ENCODE measurements at places on chromosomes 3 and 15.

- no peaks in the 10 kb centered on the region for H3K4me1 ChIP-seq
- DNase-seq = no peak
These were observed 64.0 kb upstream of the TTBK2 start for GRCh38 chr15:42984493-42985034.

DNA sequence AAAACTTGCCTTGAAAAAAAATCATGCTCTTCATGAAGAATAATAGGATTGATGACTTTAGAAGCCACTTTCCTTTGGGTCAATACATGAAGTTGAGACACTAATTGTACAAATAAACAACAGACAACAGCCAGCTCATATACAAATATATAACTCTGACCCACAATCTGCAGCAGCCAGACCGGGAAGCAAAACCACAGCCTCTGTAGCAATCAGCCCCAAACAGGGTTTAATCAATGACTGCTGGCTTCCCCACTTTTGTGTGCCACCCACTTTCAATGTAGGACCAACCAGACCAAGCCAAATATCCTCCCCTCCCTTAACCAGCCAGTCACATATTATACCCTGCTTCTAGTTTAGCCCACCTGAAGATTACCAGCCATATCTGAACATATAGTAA is 39.0 kb downstream of the IFT57 start:
- DNase-seq = no peak
- H3K4me1 ChIP-seq = peaks cover 13% of the 10 kb centered on the region
- H3K27me3 ChIP-seq = no peaks in the 10 kb centered on the region
- no peak overlapping the region for H3K4me3 ChIP-seq

- H3K27me3 ChIP-seq = no peaks in the 10 kb centered on the region
- H3K27ac ChIP-seq = no peak overlapping the region
- no peak for DNase-seq
- peaks cover 5% of the 10 kb centered on the region for H3K4me1 ChIP-seq
- H3K4me3 ChIP-seq = no peak overlapping the region
- H3K36me3 ChIP-seq = no peaks in the 10 kb centered on the region
These were observed 26.6 kb downstream of the NEK11 start for GRCh38 chr3:131053043-131053859.

DNA sequence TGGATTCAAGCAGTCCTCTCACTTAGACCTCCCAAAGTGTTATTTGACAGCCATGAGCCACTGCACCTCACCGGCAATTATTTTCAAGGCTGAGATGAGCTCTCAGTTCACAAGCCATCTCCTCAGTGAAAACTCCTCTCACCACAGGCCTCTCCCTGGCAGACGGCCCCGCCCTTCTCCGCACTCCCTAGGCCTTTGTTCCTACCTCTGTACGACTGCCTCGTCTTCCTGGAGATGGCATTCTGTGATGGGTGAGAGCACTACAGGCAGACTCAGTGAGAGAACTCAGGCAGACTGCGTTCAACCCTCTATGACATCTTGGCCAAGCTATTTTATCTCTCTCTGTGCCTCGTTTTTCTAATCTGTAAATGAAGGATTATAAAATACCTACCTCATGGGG is 67.0 kb upstream of the TPM1 start:
- no peak for DNase-seq
- H3K4me3 ChIP-seq = no peak overlapping the region

- H3K36me3 ChIP-seq = no peaks in the 10 kb centered on the region
- H3K4me1 ChIP-seq = no peaks in the 10 kb centered on the region
- no peak overlapping the region for H3K4me3 ChIP-seq
- no peaks in the 10 kb centered on the region for H3K27me3 ChIP-seq
- no peak for DNase-seq
- H3K27ac ChIP-seq = no peak overlapping the region
These were observed 17.5 kb downstream of the VGLL3 start for GRCh38 chr3:86973440-86973839.

- DNase-seq = no peak
These were observed 38.6 kb downstream of the VIPR1 start for GRCh38 chr3:42541079-42541478.

- peaks cover 26% of the 10 kb centered on the region for H3K27me3 ChIP-seq
- no peak overlapping the region for H3K27ac ChIP-seq
- no peak overlapping the region for H3K4me3 ChIP-seq
- H3K4me1 ChIP-seq = peaks cover 4% of the 10 kb centered on the region
- peaks cover 4% of the 10 kb centered on the region for H3K36me3 ChIP-seq
These were observed 5.5 kb upstream of the CD200 start for GRCh38 chr3:112327371-112327951.

GRCh38 chr3:185199206-185199605 is 46.3 kb upstream of the C3orf70 start:
- H3K4me1 ChIP-seq = no peaks in the 10 kb centered on the region
- DNase-seq = no peak
- no peaks in the 10 kb centered on the region for H3K27me3 ChIP-seq
- no peak overlapping the region for H3K4me3 ChIP-seq

- H3K27me3 ChIP-seq = no peaks in the 10 kb centered on the region
- H3K36me3 ChIP-seq = no peaks in the 10 kb centered on the region
- peaks cover 23% of the 10 kb centered on the region for H3K4me1 ChIP-seq
- H3K4me3 ChIP-seq = no peak overlapping the region
- H3K27ac ChIP-seq = no peak overlapping the region
- no peak for DNase-seq
These were observed 54.4 kb downstream of the ACAP2 start for GRCh38 chr3:195388380-195388779.

DNA sequence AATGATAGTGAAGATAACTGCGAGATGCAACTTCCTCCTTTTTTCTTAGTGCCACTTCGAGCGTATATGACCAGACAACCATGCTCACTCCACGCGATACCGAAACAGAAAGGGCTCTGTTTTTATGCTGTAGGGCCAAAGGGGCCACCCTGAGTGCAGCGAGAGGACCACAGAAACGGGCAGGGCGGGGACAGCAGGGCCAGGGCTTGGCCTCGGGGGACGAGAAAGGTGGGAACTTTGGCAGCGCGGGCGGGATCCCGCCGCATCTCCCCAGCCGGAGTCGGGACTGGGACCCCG is 483 bp downstream of the VPS13C start:
- peak overlapping the region; percentile 98 for H3K27ac ChIP-seq
- DNase-seq = peak; percentile 42
- H3K4me1 ChIP-seq = peaks cover 36% of the 10 kb centered on the region
- peaks cover 5% of the 10 kb centered on the region for H3K36me3 ChIP-seq

DNA sequence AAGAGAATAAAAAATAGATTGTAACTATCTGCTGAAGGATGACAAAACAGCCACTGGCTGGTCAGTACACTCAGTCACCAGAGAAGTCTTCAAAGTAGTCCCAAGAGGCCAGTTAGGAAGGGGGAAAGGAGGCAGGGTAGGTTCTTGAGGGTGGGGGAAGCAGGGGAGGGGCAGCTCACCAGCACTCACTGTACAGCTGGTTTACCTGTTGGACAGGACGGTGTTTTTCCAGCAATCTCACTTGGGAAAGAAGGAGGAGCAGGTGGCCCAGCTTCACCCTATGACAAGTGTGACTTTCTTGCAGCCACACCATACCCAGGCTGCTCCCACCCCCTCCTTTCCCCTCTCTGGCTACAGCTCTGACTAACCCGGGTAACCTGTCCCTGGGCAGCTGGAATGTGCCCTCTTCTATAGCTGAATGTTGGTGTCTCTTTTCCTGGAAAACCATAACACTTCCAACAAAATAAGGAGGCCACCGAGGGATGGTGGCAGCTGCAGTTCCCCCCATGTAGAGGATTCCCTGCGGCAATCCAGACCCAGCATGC is 203.4 kb upstream of the NSMCE3 start:
- H3K4me3 ChIP-seq = no peak overlapping the region
- H3K27ac ChIP-seq = no peak overlapping the region
- H3K4me1 ChIP-seq = no peaks in the 10 kb centered on the region
- H3K36me3 ChIP-seq = no peaks in the 10 kb centered on the region
- H3K27me3 ChIP-seq = peaks cover 5% of the 10 kb centered on the region

DNA sequence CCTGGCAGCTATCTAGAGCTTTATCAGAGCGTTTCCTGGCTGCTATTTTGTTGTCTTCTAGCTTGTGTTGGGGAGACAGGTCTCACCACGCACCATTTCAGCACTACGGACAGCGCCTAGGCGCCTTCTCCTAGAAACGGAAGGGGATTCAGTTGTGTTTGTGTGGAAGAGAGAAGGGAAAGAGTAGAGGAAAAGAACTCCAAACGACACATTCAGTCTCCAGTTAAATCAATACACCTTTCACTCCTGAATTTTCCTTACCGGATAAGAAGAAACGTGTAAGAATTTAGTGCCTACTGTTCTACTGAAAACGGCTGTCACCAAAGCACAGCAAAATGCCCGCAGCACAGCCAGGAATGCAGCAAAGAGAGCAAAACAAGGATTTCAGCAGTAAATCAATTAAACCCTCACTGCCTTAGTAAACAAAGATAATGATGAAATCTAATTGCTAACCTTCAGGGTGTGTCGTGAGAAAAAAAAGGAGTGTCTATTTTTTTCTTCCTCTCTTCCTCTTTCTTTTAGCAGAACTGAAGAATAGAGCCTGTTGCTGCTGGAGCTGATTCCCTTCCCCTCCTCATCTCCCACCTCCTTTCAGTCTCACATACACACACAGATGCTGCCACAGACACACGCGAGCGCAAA is 412 bp upstream of the CTXN2 start:
- DNase-seq = no peak
- no peaks in the 10 kb centered on the region for H3K36me3 ChIP-seq
- H3K27me3 ChIP-seq = peaks cover 19% of the 10 kb centered on the region
- H3K27ac ChIP-seq = no peak overlapping the region
- no peak overlapping the region for H3K4me3 ChIP-seq

DNA sequence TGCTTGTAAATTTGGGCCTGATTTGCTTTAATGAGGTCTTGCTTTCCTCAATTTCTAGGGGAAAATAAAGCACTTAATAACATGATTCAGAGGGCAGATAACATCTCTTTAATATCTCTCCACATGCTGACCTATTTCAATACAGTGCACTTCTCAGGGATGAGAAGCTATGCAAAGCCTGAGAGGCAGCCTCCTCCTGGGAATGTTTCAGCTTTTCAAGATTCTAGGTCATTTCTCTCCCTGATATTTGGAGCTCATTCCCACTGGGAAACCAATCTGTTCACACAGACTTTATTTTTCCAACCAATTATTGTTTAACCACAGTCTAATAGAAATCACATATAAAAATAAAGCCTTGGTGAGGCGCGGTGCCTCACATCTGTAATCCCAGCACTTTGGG is 67.0 kb upstream of the LSAMP start:
- H3K27me3 ChIP-seq = no peaks in the 10 kb centered on the region
- H3K36me3 ChIP-seq = no peaks in the 10 kb centered on the region
- no peak for DNase-seq
- H3K4me1 ChIP-seq = no peaks in the 10 kb centered on the region
- H3K27ac ChIP-seq = no peak overlapping the region

GRCh38 chr3:29481969-29482767 is 201.3 kb downstream of the RBMS3 start:
- no peak overlapping the region for H3K27ac ChIP-seq
- H3K36me3 ChIP-seq = no peaks in the 10 kb centered on the region
- H3K4me3 ChIP-seq = no peak overlapping the region
- no peaks in the 10 kb centered on the region for H3K4me1 ChIP-seq
- DNase-seq = no peak

GRCh38 chr3:50396502-50396901 is 37.2 kb upstream of the TMEM115 start:
- DNase-seq = no peak
- no peaks in the 10 kb centered on the region for H3K27me3 ChIP-seq
- no peaks in the 10 kb centered on the region for H3K4me1 ChIP-seq
- no peak overlapping the region for H3K4me3 ChIP-seq

DNA sequence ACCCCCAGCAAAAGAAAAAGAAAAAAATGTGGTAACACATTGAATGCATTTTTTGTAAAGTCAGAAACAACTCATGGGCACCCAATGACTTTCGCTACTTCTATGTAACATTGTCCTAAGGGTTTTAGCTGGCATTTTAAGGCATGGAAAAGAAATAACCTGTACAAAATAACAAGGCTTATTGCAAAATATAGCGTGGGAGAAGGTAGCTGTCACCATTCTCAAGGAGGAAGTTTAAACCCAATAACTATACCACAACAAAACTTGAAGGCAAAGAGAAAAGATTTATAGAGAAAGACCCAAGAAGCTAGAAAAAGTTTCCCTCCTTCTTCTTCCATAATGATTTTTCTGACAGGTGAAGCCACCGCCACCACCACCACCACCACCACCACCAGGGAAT is 55.7 kb upstream of the ACP3 start:
- peaks cover 4% of the 10 kb centered on the region for H3K36me3 ChIP-seq
- H3K4me1 ChIP-seq = peaks cover 4% of the 10 kb centered on the region
- H3K27me3 ChIP-seq = peaks cover 23% of the 10 kb centered on the region
- H3K27ac ChIP-seq = no peak overlapping the region
- DNase-seq = no peak

DNA sequence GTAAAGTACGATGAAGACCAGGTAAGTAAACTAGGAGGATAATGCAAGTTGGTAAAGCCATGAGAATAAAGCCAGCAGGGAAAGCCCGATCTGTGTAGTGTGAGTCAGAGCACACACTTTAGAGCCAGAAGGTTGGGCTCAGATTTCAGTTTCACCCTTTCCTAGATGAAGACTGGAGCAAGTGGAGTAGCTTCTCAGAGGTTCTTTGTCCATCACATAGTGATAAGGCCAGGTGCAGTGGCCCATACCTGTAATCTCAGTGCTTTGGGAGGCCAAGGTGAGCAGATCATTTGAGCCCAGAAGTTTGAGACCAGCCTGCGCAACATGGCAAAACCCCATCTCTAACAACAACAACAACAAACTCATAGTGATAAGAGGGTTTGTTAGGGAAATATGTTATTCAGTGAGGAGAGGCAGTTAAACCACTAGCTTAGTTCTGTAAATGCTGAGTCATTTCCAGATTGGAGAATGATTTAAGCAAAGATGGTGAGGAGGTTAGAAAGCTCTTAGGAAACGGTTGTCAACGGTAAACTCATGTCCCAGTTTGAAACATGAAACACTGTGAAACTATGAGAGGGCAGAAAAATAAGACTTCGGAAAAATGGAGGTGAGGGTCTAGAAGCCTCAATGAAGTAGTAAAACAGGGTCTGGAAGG is 39.0 kb downstream of the IL12A start:
- H3K27me3 ChIP-seq = peaks cover 5% of the 10 kb centered on the region
- no peak for DNase-seq
- peaks cover 18% of the 10 kb centered on the region for H3K4me1 ChIP-seq
- no peak overlapping the region for H3K4me3 ChIP-seq
- H3K27ac ChIP-seq = peak overlapping the region; percentile 56

DNA sequence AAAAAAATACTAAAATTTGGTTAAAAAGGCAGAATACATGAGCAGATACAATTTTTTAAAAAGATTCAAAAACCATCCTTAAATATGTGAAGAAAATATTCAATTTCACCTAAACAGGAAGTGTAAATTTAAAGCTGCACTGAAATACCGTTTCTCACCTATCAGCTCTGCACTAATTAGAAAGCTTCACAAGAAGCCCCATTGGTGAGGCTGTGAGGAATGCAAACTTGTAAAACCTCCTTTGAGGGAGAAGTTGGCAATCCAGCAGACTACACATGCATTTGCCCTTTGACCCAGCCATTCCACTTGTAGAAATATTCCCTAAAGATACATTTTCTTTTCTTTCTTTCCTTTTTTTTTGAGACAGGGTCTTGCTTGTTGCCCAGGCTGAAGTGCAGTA is 18.8 kb downstream of the BLM start:
- no peaks in the 10 kb centered on the region for H3K27me3 ChIP-seq
- H3K4me3 ChIP-seq = no peak overlapping the region
- no peak for DNase-seq
- H3K4me1 ChIP-seq = peaks cover 14% of the 10 kb centered on the region

- DNase-seq = peak; percentile 38
- peaks cover 7% of the 10 kb centered on the region for H3K36me3 ChIP-seq
- peak within 1 kb of the TSS; percentile 93 for H3K4me3 ChIP-seq
- H3K27ac ChIP-seq = peak within 1 kb of the TSS; percentile 94
- H3K4me1 ChIP-seq = peaks cover 37% of the 10 kb centered on the region
These were observed at the start of gene TTLL3 for GRCh38 chr3:9809615-9810432. TSS of gene TTLL3 (plus strand) at chr3:9810262. CDS start at chr3:9810662, 400 bp downstream.

Data from T-helper 17 cell (primary cell).